Hair follicular keratinocyte (primary cell): ENCODE measurements at places on chromosomes 16 and 17. TPM values are rescaled to one million over a fixed set of nuclear protein-coding genes. Genes with fewer than 3 reads are reported as not detected.

The STH gene
- total RNA-seq: not detected in 2 replicates

The ZNF469 gene
- total RNA-seq: 0.04 TPM in 1 of 2 replicates, not detected in the other

The TERF2IP gene
- total RNA-seq: 38.3 and 38.9 TPM in 2 replicates

The SPATA22 gene
- total RNA-seq: 0.76 TPM in 1 of 2 replicates, not detected in the other

The MMP28 gene
- 42.0 and 61.6 TPM in 2 replicates for total RNA-seq

The ITGAL gene
- total RNA-seq: not detected in 2 replicates

The CDH11 gene
- total RNA-seq: 23.9 and 66.0 TPM in 2 replicates

The PRR35 gene
- total RNA-seq: not detected in 2 replicates
